Stimulated activated CD4-positive, alpha-beta T cell treated with anti-CD3 and anti-CD28 coated beads, Interleukin-1b, Interleukin-23, amount 100 ng/mL, for 1 hour (primary cell): ENCODE measurements at places on chromosomes 7 and 10.

DNA sequence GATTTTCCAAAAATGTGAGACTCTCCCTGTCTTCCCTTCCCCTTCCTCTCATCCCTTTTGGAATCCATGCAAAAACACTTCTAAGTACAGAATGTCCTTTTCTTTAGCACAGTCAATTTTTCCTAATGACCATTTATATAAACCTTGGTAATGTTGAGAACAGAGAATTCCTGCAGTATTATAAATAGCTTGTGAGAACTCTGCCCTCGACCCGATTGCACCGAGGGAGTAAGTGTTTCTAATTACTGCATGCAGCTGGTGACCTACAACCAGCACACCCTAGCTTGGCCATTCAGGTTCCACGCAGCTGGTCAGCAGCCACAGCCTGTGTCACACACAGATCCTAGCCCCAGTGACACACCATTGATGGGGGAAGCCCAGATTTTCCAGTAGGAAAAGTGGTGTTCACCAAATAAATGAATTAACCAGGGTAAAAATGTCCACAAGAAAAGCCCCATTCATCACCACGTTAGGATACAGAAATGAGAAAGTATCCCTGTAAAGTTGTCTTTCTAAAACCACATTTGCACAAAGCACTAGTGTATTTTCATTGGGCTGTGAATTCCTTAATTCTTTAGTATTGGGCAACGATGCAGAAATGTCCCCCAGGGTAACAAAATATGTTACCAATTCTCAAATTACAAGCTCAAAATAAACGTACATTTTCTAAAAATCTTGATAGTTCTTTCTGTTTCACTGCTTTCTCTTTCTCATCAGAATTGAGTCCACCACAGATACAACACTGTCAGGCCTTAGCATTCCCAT lies 499.0 kb upstream of the KLF6 start:
- no peak for DNase-seq

DNA sequence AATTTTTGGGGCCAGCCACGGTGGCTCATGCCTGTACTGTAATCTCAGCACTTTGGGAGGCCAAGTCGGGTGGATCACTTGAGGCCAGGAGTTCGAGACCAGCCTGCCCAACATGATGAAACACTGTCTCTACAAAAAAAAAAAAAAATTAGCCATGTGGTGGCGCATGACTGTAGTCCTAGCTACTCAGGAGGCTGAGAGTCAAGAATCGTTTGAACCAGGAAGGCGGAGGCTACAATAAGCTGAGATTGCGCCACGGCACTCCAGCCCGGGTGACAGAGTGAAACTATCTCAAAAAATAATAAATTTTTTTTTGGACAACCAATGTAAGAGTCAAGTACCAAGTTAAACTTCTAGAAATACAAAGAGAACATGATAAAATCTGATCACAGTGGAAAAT lies 164.6 kb downstream of the AVL9 start:
- no peak for DNase-seq

- DNase-seq = no peak
These were observed 45.3 kb upstream of the CDK1 start for GRCh38 chr10:60732807-60733516.

- no peak for DNase-seq
These were observed 113.5 kb downstream of the HTR5A start for GRCh38 chr7:155183655-155184054.

DNA sequence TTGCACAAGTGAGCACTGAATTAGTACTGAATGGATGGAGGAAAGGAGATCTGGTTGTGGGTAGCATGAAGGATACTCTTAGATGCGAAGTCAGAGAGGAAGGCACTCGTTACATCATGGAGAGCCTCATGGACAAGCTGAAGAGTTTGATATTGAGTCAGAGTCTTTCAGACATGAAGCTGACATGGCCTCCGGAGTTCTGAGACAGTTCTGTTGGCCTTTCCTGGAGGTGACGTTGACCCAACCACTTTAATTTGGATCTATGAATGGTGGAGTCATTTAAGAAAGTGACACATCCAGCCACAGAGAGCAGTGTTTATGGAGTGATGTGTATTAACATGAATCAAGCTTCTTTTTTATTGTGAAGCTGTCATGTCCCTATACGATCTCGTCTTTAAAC lies 286.3 kb upstream of the CDC14C start:
- no peak for DNase-seq

DNA sequence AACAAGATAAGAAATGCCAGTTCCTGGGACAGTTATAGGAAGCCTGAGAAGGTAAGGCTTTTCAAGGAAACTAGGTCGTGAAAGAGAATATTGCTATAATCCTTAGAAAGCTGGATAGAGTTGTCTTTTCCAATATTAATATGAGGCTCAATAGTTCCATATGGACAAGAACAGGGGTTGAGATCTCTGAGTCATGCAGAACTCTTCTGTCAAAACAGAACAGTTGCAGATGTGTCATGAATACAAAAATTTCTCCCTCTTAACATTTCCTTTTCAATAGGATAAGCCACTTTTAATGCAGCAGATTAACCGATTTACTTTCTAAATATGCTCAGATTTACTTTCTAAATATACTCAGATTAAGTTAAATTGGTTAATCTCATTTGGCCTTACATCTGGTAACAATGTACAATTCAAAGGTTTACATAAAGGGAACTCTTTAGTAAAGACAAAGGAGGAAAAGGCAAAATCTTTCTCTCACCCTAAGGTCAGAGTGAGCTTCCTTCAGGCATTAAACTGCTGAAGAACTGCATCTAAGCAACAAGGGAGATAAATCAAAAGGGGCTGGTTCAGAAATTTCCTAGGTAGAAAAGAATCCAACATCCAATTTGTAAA lies 104.7 kb upstream of the PCDH15 start:
- DNase-seq = no peak

DNA sequence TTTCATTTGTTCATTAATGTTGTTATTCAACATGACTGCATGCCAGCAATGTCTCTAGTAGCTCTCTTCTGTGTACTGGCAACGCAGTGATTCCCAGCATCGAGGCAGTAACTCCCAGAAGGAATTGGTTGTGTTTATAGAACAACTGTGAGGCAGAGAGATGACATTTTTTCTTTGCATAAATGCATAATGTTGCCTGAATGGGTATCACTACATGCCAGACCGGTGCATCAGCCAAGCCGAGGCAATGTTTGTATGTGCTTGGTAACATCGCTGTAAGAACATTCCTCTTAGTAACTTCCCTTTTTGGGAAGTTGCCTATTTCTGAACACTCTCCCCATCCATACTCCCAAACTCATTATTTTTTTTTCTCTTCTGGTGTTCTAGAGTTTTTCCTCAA lies 182.9 kb downstream of the HTR7 start:
- DNase-seq = no peak

DNA sequence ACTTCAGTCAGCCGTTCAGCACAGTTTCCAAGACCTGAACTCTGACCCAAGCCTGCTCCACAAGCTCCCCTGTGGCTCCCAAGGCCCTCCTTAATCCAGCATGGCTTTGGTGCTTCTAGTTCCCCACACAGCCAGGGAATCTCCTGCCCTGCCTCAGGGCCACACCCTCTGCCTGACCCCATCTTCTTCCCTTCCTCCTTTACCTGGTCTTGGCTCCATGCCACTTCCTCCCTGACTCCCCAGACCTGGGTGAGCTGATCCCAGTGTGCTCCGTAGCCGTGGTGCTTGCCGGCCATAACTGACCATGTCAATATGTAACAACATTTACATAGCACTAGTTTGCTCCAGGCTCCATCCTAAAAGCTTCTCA lies 20.0 kb downstream of the TMEM273 start:
- DNase-seq = no peak

DNA sequence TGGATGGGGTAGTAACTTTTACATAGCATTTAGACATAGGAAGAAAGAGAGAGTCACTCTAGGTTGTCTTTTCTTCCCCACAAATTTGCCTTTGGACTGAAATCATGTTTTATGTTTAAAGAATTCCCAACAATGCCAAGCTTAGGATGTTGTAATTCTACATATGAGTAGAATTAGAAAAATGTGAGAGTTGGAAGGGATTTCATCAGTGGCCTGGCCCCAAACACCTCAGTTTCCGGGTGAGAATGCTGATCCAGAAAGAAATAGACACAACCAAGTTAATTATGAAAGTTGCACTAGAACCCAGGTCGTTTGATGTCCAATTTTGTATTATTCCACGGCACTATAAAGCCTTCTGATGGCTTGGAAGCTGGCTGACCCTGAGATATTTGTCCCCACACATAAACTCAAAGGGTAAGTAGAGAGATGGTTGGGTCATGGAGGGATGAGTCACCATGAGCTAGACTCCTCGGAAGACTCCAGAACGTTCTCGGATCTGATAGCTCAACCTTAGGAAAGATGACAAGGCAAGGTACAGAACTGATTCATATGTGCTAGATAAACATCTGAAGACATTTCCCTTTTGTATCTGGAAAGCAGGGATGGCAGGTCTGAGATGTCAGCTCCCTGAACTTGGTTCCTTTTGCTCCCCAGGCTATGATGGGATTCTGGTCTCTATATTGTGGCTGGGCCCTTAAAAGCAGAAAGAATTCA lies 48.8 kb upstream of the SLC35B4 start:
- DNase-seq = no peak

DNA sequence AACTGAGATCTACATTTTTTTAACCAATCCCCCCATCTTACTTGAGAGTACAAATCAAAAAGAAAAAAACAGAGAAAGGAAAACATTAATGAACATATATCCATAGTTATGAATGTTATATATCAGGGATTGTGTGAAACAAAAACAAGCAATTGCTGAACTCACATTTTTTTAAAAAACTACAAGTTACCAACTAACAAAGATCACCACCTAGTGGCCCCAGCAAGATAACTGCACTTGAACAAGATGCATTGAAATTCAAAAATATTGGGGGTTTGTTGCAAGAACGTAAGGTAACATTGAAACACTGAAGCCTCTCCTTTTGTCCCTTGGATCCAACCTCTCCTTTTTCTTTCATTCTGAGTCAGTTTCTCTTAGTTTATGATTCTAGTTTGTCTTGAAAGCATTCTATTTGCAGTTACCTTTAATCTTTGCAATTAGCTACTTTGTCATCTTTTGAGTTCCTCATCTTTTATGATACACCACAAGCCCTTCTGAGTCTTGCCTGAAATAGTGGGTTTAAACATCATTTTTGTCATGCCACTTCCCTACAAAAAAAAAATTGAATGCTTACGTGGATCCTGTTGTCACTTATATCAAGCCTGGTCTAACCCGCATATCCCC lies 87.3 kb upstream of the TES start:
- DNase-seq = no peak
